NCI-H1436 (cell line): ENCODE measurements at places on chromosomes 7 and 10.

GRCh38 chr10:96740141-96740540 is 19.8 kb upstream of the PIK3AP1 start:
- DNase-seq, result no peak

DNA sequence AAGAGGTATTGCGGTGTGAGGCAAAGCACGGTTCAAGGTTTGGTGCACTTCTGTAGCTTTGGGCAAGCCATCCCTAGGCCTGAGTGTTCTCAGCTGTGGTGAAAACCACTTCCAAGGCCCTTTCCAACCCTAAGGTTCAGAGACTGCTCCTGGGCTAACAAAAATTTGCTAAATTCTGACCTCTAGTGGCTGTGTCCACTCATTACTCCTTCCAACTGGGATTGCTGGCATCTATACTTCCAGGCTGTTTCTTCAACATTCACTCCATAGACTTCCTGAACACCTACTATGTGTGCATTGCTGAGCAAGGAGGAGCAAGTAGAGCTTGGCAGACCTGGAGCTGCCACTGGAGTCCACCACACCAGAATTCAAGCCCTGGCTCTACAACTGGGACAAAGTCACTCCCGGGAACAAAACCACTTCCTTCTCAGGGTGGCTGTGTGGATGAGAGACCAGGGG is 29.3 kb upstream of the SH3PXD2A start:
- peak; percentile 31 for DNase-seq

GRCh38 chr7:133372337-133372736 is 119.5 kb downstream of the EXOC4 start:
- no peak for DNase-seq

GRCh38 chr10:85614981-85615380 is 751.6 kb downstream of the GRID1 start:
- DNase-seq, result no peak

DNA sequence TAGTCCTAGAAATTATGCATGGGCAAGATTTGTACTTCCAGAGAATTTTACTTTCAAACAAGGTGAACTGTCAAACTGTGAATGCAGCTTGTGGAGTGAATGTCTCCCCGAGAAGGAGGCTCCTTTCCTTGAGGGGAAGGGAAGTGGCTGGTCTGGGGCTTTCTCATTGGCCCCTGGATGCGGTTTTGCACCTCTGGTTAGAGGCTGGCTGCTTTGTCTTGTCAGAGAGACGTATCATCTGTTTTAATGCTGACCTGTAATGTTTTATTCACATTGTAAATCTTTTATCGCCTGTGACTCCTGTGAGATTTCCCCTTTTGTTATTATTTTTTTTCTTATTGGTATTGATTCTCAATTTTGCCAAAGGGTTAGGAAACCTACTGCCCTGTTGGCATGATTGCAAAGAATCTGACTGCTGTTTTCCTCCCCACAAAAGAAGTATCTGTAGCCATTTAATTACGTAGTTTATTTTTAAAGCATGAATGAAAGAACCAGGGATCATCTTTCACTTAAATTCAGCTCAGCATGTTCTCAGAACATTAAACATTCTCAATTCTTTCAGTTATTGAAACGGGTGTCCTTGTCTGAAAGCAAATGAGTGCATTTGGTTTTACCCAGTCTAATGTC is 238.3 kb upstream of the NFE2L3 start:
- DNase-seq, result peak; percentile 27

DNA sequence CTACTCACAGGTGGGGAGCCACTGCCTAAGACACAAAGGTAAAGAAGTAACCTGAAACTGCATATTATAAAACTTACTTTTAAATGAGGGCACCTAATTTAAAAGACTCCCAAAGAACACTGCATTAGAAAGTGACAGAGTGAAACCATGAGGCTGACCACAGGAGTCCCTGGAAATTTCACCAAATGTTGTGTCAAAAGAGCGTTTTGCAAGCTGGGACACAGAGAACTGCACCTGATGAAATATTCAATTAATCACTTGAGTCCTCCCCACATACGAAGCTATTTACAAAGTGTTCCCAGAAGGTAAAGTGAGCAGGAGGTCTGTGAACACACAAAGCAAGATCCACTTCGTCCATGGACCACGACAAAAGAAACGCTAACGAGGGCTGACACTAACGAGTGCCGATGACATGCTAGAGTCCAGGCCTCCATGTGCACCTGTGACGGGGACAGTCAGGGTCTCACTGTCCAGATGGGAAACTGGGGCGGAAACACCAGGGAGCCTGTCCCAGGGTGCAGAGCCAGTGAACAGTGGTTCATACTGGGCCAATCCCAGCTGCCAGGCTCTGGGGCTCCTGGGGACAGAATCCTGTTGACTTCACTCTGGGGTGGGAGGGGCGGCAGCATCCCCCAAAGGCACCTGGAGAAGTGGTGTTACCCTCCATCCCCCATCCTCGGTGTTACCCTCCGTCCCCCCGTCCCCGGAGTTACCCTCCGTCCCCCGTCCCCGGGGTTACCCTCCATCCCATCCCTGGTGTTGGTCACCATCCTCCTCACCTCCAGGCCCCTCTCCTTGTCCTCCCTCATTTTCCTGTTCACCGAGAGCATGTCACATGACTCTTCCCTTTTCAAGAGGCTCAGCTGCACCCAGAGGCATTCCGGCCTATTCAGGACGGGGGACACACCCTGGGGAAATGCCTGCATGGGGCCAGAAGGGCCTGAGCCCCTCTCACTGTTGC is 63.4 kb downstream of the DIP2C start:
- DNase-seq, result no peak

DNA sequence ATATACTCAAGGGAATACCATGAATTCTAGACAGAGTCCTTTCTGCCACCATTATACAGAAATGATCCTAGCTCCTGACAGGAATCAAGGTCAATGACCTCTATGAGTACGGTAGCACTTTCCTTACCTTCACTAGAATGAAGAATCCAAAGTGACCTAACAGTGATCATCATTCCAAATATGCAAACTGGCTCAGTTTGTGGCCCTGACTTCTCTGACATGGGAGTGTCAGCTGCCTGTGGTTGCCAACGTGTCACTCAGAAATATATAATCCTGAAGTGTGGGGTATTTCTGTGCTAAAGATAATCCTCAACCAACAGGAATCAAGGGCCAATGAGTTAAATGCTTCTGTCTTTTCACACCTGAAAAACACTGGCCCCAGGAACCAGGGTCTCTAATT is 45.7 kb downstream of the COPG2 start:
- DNase-seq, result no peak

DNA sequence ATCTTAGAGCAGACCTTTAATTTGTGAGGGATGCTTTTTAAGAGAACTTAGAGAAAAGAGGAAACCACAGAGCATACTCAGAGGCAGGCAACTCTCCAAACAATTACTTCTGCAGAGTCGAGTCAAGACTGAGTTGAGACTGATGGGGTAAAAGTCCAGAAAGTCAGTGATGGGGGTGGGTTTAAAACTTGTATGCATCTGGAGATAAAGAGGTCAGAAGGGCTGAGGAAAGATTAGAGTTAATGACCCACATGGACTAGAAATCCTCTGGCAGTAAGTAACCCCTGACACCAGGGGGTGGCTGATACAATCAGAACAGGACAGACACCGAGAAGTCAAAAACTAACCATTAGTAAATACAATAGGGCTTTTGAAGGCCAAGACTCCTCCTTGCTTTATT is 42.4 kb upstream of the SEPTIN7 start:
- no peak for DNase-seq

GRCh38 chr7:156834462-156834861 is 58.5 kb downstream of the LMBR1 start:
- DNase-seq, result no peak

GRCh38 chr10:76840802-76841201 is 796.8 kb downstream of the KCNMA1 start:
- no peak for DNase-seq

- DNase-seq, result no peak
These were observed 9.3 kb upstream of the PAPOLB start for GRCh38 chr7:4871056-4871680.

DNA sequence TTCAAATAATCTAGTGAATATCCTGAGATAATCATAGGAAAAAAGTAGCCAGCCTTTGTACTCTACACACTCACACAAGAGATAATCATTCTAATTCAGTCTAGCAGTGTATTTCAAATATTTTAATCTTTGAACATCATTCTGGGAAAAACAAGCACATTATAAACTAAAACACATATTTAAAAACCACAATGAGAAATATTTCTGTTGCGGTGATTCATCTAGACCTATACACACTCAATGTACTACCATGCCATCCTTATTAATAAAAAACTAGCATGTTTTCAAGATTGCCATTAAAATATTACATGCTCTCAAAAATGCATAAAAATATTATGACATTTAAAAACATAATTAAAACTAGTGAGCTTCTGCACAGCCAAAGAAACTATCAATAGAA is 11.8 kb downstream of the COG5 start:
- no peak for DNase-seq

- no peak for DNase-seq
These were observed 594.2 kb upstream of the NRG3 start for GRCh38 chr10:81280497-81281479.

DNA sequence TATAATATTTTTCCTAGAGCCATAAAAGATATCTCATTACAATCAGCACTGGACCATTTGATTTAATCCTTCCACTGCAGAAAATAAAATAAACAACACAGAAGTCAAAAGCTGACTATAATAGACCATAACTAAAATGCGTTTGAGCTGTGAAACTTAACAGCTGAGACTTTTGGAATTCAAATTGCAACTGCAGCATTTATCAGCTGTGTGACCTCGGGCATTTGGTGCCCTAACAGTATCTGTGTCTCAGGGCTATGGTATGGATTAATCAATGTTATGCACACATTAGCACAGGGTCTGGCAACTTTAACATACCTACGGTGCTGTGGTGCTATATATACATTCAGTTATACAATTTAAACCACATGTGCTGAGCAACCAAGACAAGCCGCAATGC is 160.1 kb downstream of the COL28A1 start:
- DNase-seq, result no peak

DNA sequence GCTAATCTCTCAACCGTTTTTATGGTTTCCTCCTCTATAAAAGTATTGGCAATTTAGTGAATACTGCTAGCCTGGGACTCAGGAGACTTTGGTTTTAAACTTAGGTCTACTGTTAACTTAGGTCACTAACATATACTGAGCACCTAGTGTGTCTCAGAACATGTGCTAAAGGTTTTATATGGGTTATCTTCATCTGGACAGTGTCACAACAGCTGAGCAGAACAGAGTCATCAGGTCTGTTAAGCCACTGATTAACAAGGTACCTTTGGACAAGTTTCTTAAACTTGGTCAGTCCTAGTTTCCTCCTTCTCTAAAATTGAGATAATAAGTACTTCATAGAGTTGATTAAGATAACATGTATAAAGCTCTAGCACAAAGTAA is 30.6 kb downstream of the NET1 start:
- no peak for DNase-seq

- DNase-seq, result no peak
These were observed 296.5 kb upstream of the PITRM1 start for GRCh38 chr10:3468919-3469638.

GRCh38 chr7:154744256-154744860 is 258.6 kb downstream of the PAXIP1 start:
- DNase-seq, result peak; percentile 24

DNA sequence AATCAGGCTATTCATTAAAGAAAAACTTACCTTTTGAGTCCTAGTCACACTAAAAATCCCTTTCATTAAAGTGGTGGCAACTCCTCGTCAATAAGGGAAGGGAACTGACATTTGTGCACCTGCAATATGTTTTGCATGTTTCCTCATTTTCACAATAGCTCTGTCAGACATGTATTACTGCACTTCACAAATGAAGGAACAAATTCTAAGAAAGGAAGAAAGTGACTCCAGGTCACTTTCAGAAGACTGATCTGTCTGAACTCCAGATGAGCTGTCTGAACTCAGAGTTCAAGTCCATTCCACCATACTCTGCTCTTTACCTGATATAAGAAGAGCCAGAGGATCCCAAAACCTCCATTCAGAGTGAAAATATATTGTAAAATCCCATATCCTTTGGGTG is 50.3 kb upstream of the GSAP start:
- DNase-seq, result no peak

DNA sequence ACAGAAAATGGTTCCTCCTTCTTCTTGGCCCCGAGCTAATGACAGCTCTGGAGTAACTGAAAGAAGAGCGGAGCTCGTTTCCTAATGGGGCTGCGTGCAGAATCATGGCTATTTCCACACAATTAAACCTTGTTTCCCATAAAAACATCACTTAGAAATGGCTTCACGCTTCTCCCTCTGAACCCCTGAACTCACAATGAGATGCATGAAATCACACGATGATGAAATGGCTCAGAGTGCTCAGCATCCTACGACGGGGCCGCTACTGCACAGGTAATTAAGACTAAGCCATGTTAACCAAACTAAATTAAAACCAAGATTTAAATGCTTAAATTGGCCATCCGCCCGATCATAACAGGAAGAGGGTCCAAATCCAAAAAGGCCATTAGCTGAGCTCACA is 80.0 kb upstream of the DNAAF5 start:
- no peak for DNase-seq

- DNase-seq, result no peak
These were observed 70.0 kb upstream of the PRSS58 start for GRCh38 chr7:142327628-142328405.

DNA sequence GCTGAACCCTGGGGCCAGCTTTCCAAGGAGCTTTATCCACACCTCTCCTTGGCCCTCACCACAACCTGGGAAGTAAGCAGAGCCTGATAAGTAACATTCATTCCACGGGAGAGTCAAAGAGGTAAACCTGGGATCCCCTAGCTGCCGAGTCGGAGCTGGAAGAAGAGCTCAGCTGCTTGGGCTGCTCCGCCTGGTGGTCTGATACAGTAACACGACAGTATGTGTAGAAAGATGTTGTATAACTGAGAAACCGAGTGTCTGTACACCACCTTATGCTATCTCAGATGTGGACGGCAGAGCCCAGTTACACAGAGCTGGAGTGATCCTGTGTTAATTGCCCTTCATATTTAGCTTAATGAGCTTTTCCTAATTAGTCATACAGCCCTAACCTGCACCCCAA is 151.3 kb upstream of the KMT2E start:
- DNase-seq, result no peak

DNA sequence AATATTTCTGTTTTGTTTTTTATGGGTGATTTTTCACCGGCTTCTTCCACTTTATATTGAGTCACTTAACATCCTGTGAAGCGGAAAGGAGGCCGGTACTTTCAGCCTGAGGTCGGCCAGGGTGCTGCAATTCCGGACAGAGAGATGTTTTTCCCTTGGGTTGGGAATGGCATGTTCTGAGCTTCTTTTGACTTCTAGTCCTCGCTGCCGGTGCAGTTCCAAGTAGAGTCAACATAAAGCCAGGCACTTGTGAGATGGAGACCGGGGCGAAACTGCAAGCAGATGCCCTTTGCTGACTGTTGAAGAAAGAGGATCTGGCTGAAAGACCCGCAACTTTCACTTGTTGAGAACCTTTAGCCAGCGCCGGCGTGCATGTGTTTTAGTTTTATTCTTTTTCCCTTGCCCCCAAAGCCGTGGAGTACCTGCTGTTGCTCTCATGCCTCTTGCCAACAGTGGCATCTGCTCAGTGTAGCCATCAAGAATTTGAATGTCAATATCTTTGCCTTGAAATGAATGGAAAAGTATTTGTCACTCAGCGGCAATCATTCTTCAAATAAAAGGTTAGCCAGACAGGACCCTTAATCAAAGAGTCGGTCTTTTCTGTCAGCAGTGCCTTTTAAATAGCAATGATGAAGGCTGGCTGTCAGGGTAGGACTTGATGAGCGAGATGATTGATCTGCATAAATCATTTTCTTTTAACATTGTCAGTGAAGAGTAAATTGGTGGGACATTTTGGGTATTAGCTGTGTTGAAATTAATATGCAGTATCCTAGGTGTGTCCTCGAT is 351.2 kb downstream of the LRMDA start:
- DNase-seq, result no peak

- no peak for DNase-seq
These were observed 1079.0 kb downstream of the KCNMA1 start for GRCh38 chr10:76558586-76558985.
